ENCODE measurements at places on chromosomes 6 and 20.

GRCh38 chr20:63035603-63036185 is 28.9 kb upstream of the BHLHE23 start:
- no peak for DNase-seq

GRCh38 chr6:150641398-150642139 is 41.9 kb downstream of the PLEKHG1 start:
- no peak for DNase-seq

- DNase-seq: no peak
Measured at GRCh38 chr6:89642956-89643355, 4.4 kb upstream of the LYRM2 start.

DNA sequence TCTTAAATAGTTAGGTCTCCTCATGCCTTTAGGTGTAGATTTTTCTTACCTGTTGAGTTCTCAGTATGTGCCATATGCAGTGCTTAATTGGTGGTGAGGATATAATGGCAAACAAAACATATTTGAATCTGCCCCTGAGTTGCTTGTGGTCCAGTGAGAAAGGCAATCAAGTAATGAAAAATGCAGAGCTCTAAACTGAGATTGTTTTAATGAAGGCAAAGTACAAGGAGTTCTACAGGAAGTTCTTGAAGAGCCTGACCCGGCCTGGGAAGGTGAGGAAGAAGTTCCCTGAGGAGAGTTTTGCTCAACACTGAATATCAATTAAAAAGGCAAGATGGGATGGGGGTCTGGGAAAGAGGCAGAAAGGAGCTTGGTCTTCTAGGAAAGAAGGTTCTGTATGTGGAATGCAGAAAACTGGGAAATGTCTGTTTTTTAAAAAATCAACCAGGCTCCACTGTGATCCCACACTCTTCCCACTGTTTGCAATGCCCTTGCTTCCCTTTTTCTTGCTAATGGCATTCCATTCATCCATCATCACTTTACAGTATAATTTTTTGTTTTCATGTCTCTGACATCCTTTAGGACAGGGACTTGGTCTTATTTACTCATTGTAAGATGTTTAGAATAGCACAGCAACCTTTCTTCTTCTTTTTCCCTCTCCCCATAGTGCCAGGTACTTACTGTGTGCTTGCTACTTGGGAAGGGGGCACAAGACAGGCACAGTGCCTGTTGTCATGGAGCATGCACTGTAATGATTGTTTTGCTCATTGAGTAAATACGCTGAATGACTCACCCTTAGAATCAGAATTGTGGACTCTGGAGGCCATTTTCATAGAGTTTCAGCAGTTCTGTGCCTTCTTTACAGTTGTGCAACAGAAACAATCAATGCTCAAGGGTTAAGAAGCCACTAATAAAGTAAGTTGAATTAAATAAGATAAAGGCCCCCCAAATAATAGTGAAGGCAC is 64.3 kb downstream of the ANKS1A start:
- DNase-seq: peak; percentile 18

GRCh38 chr20:37850724-37851355 is 52.1 kb upstream of the VSTM2L start:
- no peak for DNase-seq

- no peak for DNase-seq
Measured at GRCh38 chr6:128471907-128472306, 48.5 kb downstream of the PTPRK start.

GRCh38 chr6:165850434-165851019 is 187.5 kb upstream of the PDE10A start:
- DNase-seq: no peak

DNA sequence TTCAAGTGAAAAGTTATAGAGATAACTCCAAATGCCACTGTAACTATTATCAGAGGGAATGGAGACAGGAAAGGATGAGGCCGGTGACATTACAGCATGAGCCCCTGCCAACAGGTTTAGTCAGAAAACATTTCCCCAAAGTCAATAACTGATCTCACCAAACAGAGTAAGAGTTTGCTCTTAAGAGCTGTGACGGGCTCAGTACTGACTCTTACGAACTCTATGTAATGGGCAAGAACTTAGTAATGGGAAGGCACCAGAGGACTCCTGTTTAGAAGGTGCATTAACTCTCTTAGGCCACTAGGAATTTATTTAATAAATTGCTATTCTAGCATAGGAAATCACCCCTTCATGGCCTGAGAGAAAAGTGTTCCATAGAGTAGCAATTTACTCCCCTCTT is 76.8 kb downstream of the SAMD5 start:
- DNase-seq: no peak

GRCh38 chr6:24640166-24640565 is 5.8 kb downstream of the KIAA0319 start:
- DNase-seq: no peak

- DNase-seq: no peak
Measured at GRCh38 chr6:42659806-42660205, 62.6 kb downstream of the PRPH2 start.

- DNase-seq: no peak
Measured at GRCh38 chr6:43014434-43014909, 423 bp downstream of the KLHDC3 start.

- no peak for DNase-seq
Measured at GRCh38 chr6:12328701-12329100, 38.5 kb downstream of the EDN1 start.

- no peak for DNase-seq
Measured at GRCh38 chr20:19658137-19658536, 99.9 kb upstream of the RIN2 start.

GRCh38 chr6:124887872-124888580 is 74.2 kb upstream of the RNF217 start:
- no peak for DNase-seq
